ENCODE measurements at places on chromosomes 5 and 9.

DNA sequence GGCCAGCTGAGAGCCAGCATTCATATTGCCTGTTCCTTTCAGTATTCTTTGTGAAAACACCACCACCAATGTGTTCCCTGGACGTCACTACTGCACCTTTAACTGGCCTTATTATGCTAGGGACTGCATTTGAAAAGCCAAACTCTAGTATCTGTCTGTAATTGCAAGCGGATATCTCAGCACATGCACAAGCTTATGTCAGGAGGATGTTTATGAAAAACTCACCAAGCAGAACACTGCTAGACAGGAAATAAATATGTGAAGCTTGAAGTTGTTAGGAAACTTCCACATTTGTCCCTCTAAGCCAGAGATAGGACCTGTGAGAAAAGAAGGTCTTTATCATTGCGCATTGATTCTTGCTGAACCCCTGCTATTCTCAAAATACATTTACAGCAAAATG is 135.4 kb upstream of the CCDC152 start:
- DNase-seq = no peak

DNA sequence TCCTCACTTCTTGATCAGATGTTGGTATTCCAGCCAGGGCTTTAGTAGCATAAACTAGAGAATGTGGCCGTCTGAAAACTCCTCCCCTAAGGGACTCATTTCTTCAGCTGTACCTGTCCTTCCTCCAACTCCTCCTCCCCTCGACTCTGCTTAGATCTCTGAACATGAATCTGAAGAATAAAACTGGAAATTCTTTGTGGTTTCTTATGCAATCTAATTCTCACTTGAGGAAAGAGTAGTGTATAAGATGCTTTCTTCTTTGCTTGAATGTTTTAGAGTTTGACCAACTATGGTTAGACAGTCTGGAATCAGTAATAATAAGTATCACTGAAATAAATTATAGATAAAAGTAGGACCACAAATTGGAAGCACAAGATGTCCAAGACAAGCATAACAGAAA is 128.5 kb downstream of the LRRC70 start:
- no peak for DNase-seq

DNA sequence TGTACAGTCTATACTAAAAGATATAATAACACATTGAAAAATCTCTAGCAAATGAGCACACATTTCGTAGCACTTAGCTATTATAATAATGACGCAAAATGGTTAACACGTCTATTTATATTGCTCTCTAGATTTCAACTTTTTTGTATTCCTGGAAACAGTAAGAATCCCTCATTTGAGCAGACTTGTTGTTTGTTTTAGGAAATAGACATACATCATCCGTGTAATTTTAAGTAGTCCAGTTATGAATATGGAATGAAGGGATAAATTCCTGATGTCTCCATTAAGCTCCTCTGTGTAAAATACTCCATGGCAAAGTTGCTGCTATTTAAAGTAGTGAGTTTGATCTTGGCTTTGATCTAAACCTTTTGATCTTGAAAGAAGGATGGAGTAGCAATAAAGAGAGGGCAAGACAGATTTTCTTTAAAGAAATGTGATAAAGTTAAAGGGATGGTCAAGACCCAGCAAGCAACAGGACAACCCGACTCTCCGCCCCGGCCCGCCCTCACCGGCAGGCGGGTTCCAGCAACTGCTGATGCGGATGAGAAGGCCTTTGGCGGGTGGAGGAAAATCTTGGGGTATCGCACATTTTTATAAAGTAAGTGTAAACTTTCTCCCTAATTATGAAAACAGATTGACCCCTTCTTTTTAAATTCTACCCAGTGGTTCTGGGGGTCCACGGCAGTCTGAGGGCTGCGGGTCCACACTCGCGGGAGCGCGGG is 277.4 kb downstream of the AOPEP start:
- no peak for DNase-seq

- no peak for DNase-seq
Measured at GRCh38 chr5:76715736-76716455, at the start of gene F2R. F2R (plus strand) TSS chr5:76716126; CDS start chr5:76716308, 182 bp downstream.

DNA sequence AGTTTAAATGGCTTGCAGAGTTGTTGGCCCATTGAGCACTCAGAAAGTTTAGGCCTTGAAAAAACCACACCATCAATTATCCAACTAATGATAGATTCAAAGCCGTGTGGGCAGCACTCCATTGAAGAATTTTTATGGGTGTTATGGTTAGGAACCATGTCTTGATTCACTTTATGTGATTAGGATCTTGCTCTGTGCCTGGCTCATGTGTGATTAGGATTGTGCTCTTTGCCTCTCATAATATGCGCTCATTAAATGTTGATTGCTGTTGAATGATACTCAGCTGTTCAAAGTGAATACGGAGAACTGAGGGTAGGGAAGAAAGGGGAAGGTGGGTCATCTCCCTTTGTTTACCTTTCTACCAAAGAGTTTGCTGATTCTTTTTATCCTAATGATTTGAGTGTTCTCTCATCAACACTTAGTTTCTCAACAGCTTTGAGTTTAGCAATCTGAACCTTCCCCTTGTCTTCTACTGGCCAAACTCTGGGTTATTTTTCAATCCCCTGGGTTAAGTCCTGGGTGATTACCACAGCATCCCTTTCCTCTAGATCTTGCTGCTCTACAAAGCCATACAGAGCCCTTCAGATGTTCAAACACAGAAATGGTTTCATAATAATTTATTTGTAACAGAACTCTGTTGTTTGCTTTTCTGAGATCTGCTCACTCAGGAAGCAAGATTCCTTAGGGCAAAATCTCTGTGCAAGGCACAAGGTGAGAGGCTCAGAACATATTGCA is 668.8 kb upstream of the RGMB start:
- no peak for DNase-seq

DNA sequence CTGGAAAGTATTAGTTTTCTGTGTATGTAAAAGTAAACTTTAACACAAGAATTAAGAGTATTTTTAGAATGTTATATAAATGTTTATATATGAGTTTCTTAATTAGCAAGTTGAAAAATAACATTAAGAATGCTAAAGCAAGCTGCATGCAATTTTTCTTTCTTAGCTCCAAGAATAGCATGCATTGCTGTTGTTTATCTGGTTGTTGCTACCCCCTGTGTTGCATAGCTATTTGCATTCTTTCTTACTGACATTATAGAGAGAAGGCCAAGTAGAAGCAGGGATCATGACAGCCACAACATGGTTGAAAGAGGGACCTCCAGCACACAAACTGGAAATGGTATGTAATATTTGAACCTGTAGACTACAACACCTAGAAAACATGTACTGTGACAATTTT is 94.8 kb downstream of the ERCC6L2 start:
- DNase-seq = no peak

- DNase-seq = no peak
Measured at GRCh38 chr9:96122282-96122681, 179.7 kb downstream of the HSD17B3 start.

DNA sequence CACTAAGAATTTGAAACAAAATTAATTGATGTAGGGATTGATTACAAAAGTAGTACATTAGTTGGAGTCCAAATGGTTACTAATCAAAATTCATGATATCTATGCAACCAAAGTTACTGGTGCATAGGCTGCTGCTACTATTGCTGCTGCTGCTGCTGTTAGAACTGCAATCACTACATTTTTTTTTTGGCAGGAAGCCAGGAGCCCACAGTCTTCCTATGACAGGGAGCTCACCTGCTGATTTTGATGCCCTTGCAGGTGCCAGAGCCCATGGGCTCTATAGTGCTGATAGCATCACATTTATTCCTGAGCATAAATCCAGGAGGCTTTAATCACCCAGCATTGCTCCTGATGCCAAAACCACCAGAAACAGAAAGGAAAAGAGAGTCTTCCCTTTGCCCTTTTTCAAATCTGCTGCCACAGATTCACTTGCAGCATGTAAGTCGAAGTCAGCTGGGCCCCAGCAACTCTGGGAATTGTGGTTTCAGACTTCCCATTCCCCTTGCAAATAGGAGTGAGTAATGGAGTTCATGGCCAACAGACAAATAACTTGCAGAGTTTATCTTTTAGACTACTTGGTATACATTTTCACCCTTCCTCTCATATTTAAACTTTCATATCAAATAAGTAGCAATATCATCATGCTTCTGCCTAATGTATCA is 17.6 kb downstream of the SLCO6A1 start:
- DNase-seq = no peak

DNA sequence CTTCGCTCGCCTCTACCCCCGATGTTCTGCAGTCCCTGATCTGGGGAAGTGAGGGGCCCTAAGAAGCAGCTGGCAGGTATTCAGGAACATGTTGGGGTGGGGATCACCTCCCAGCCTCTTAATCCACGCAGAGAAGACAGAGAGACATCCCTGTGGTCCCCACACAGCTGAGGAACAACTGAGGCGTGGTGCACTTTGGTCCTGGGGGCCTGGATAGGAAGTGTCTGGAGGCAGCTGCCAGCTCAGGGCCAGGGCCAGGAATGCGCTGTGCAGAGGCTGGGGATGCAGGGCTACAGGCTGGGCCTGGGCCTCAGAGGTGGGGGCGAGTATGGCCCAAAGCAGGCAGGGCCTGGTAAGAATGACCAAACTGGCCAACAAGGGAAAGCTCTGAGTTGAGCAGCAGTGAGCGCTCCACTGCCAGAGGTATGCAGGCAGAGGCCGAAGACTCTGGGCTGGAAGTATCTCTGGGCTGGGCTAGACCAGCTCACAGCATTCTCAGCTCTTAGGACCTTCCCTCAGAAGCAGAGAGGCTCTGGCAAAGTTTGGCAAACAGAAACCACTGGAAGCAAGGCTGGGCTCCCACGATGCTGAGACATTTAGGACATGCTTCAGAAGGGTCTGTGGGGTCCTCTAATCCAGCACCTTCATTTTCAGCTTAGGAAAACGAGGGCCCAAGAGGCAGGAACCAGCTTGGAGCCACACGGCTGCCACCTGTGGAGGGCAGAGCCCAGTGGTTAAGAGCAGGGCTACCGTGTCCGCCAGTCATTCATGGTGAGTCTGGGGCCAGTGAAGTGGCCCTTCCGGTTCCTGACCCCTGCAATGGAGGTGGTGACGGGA is 174.4 kb downstream of the GAPVD1 start:
- no peak for DNase-seq

DNA sequence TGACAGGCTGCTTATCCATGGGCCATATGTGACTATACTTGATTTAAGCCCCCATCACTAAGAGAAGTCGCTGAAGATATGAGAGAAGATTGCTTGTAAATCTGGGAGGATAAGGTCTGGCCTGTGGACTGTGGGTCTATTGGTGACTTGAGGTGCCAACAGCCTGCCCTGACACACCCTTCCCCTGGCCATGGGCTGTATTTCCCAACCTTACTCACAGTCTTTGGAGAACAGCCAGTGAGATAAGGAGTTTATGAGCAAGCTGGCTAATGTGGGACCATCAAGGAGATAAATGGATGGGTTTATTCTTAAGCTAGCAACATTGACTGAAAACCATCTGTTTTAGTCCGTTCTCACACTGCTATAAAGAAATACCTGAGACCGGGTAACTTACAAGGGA is 231.3 kb downstream of the ZSWIM6 start:
- DNase-seq = no peak

- no peak for DNase-seq
Measured at GRCh38 chr5:135120951-135121350, 86.9 kb upstream of the PITX1 start.

GRCh38 chr9:134418354-134418753 is 92.1 kb downstream of the RXRA start:
- DNase-seq = no peak

DNA sequence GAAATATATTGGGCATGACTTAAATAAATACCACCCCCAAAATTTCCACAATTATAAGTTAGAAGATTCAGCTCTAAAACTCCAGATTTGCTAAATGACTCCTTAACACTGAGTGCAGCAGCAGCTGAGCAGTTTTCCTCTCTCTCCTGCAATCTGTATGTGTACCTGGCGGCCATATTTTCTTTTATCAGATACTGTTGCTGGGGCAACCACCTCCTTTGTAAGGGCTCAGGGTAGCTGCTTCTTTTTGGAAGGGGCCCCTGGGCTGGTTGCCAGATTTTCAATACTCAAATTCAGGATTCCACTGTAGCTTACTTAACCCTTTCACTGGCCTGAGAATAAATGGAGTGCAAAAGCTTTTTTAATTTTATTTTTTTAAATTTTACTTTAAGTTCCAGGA is 197.0 kb downstream of the TAF11L14 start:
- DNase-seq = no peak

GRCh38 chr9:87862536-87863268 is 20.0 kb upstream of the SPATA31E1 start:
- DNase-seq = no peak

DNA sequence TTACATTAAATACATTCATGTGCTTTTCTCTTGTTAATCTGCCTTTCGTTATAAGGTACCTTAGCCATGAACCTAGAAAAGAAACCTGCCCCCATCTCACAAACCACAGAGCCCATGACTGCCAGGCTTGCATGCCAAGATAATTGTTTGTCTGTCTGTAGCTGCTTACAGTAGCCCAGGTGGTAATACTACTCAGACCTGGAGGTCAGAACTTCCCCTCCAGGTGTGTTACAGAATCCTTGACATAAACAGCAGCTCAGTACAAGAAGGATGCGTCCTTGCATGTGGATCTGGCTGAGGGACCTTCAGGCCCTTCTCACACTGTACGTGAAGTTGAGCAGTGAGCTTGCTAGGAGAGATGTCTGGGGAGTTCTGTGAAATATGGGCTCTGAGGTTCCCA is 291.4 kb downstream of the CSNK1G3 start:
- no peak for DNase-seq

- no peak for DNase-seq
Measured at GRCh38 chr5:9555961-9556360, 10.1 kb upstream of the SEMA5A start.

DNA sequence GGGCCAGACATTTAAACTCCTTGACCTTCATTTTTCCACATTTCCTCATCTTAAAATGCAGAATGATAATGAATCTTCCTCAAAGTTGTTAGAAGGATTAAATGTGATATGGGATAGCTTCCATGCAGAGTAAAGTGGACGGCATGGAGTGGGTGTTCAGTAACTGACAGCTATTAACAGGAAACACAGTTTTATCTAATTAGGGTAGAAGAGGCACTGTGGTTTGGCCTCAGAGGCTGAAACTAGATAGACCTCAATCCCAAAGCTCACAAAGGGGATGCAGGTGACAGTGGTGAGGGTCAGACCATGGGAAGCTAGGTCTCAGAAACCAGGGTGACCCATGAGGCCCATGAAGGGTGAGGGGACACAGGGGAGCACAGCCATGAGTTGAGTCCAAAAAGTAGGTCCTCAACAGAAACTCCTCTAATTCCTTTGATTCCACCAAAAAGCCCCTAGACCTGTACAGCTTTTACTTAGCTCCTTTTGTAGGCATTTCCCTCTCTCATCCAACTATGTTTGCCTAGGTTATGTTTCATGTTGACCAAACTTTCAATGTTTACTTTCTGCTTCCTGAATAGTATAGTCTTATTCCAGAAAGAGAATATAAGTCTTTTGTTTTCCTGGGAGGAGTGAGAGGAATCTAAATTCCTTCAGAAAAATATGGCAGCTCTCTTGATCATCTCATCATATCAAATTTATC is 27.9 kb upstream of the GLDC start:
- DNase-seq = no peak
